Fibroblast of the aortic adventitia (primary cell): ENCODE measurements at places on chromosomes 5 and 9.

- no peak for DNase-seq
Measured at GRCh38 chr5:108264533-108264932, 117.4 kb downstream of the FBXL17 start.

DNA sequence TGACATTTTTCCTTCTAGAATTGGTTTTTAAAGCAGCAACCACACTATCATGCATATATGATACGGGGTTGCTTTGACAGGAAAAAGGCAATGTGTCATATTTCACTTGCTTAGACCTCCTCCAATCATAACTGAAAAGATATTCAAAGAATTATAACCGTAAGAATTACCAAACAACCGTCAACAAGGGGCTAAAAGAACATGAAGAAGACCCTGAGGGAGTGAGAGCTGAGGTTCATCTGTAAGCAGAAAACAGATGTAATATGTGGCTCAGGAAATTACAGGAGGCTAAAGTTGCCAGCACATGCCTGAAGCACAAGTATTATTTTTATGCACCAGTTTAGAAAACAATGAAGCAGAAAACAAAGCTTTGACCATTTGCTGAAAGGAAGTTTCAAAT, 78.9 kb downstream of the APBA1 start:
- peak; percentile 35 for DNase-seq

DNA sequence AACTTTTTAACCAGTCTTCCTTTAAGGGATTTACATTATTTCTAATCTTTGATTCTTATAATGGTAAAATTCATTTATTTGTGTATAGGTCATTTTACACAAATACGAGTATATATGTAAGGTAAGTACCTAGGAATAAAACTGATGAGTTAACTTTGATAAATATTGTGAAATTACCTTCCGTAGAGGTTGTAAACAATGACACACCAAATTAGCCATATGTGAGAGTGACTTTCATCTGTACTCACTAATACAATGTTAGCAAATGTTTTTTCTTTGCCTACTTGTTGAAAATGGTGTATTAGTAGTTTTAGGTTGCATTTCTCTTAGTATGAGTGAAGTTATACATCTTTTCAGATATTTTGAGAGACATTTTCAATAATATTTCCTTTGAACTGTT, 42.6 kb upstream of the TSLP start:
- DNase-seq, result no peak

DNA sequence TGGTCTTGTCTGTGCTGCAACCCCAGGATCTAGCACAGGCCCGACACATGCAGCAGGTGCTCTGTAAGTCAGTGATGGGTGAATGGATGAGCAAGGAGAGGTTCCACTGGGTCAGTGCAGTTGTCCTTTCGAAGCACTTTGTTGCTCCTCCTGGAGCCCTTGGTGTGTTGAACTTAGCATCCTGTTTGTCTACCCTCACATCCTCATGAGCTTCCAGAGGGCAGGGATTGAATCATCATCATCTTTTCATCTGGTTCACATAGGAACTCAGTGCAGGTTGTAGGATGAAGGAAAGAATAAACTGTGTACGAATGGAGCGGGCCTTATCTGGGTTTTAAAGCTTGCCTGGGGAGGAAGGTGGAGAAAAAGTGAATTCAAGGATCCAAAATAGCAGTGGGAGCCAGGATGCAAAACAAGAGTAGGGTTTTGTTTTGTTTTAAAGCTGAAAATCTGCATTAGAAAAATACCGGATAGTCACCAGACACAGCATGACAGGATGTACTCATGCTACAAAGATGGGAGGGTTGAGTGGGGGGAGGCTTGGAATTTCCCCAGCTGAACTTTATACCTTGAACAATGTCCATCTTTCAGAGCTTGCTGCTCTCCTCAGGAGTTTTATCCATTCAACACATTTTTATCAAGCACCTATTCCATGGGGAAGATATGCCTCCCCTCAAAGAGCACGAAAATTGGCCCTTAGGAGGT, 55.8 kb downstream of the PTTG1 start:
- DNase-seq, result no peak

DNA sequence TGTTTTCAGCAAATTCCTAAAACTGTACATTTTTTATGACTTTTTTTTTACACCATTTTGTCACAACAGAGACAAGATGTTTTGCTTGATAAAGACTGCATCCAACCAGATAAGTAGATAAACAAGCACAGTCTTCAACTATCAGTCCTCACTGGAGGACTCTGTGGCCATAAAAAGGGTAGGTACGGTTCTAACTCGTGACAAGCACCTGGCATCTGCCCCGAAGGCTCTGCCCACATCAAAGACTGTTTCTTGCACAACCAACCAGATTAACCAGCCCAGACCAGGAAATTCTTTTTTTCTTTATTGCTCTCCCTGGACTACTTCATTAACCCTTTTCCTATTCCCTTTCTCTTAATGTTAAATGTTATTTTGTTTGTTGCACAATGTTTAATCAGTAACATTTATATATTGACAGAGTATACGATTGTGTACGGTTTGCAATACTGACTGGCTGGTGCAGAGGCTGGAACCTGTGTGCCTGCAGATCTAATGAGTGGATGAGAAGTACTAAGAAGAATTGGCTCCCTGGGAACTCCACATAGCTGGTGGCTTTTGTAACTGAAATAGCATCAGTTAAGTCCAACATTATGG, 74.1 kb downstream of the SERINC5 start:
- DNase-seq, result peak; percentile 45
